ENCODE measurements at places on chromosomes 3 and 15.

DNA sequence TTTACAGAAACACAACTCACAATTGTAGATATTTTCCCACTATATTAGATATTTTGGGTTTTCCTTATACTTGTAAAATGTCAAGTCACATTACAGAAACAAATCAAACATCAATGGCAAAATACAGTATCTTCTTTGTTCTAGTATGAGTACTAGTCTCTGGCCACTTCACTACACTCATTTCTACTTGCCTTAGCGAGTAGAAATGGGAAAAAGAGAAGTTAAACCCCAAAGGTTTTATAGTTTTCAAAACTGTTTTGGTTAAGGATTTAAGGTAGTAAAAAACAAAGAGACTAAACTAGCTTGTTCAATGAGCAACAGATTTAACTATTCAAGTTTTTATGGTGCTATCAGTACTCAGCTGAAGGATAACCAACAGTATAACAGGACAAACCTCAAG lies 81.7 kb downstream of the BTD start:
- no peak for DNase-seq

GRCh38 chr3:155047672-155048071 lies 32.4 kb upstream of the MME start:
- no peak for DNase-seq

DNA sequence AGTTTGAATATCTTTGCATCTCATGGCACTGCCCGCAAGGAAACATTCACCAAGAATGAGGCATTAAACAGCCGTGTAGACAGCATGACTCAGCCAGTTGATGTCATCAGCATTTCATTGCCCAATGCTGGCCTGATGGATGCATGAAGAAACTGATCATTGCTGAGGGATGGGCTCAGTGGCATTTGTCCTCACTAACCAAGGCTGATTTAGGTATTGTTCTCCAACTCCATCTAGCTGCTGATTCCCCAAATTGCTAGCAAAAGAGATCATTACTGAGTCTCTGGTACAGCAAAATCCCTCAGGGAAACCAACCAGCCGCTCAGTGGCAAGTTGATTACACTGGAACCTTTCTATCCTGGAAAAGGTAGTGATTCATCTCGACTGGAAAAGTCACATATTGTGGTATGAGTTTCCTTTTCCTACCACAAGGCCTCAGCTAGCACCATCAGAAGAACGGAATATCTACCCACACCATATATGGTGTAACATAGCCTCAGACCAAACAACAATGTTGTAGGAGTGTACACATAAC lies 186.5 kb upstream of the GAP43 start:
- DNase-seq: no peak

- no peak for DNase-seq
These were observed 231.0 kb upstream of the RASGRP1 start for GRCh38 chr15:38795471-38796245.

- DNase-seq: no peak
These were observed 61.2 kb downstream of the HERC1 start for GRCh38 chr15:63772520-63772919.
